HL-60 (cell line): ENCODE measurements at places on chromosomes 1 and 21.

DNA sequence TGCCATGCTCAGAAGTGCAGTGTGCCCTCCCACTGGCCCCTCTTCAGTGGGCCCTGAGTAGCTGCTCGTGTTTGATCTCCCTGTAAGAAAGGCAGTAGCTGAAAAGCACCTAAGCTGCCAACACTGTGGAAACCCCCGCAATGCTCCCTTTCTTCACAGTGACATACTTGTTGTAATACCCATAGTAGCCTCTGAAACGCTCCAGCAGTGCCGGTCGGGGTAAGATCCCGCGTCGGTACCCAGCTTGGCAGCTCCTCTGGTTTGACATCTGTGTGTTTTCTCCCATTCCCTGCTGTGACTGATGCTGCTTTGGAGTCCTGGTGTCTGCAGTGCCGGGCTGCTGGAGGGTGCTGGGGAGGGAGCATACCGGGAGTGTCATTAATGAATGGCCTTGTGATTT, 3.6 kb downstream of the CHAF1B start:
- no peak for DNase-seq

DNA sequence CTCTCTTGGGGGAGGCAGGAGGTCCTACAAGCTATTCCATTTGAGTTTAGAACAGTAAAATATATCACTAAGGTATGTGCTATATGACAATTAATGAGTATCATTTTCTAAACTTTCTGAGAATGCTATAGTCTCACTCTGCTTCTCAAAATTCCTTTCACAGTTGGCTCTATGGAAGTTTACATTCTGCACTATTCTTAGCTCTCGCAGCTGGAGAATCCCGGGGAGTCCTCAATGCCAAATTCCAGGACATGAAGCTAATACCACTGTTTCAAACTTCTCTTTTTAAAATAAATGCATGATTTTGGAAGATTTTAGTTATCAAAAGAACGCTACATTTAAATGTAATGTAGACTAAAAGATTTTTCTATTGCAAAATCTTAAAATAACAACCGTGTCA, 22.4 kb upstream of the PALMD start:
- no peak for DNase-seq

GRCh38 chr1:33297911-33298622, 22.8 kb downstream of the A3GALT2 start:
- no peak for DNase-seq

DNA sequence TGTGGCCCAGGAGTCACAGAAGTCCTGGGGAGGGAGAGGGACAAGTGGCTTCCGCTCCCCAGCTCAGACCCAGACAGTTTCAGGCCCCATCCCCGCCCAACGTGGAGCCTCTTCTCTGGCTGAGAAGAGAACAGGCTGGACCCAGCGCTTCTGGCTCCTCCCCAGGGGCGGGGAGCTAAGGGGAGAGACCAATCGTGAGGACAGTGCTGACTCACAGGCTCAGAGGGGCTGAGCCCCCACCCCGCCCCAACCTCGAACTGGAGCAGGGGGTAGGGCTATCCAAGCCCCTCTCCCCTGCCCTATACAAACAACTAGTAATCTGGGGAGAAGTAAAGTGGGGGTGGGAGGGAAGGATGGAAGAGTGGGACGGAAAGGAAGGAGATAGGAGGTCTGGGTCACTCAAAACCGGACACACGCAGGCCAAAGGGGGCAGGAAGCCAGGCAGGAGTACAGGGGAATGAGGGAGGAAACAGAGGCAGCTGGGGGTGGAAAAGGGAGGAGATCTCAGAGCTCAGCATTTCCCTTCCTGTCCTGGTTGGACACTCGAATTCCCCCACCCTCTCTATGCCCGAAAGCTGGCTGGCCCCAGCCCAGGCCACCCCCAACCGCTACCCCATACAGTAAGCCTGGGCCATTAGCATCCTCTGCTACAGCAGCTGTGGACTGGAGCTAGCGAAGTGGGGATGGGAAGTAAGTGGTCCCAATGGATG, at the start of gene SHC1:
SHC1 (minus strand) TSS at position 117 of the 710 bp plus-strand sequence. CDS start 221 bp downstream, outside the sequence.
- DNase-seq, result no peak

DNA sequence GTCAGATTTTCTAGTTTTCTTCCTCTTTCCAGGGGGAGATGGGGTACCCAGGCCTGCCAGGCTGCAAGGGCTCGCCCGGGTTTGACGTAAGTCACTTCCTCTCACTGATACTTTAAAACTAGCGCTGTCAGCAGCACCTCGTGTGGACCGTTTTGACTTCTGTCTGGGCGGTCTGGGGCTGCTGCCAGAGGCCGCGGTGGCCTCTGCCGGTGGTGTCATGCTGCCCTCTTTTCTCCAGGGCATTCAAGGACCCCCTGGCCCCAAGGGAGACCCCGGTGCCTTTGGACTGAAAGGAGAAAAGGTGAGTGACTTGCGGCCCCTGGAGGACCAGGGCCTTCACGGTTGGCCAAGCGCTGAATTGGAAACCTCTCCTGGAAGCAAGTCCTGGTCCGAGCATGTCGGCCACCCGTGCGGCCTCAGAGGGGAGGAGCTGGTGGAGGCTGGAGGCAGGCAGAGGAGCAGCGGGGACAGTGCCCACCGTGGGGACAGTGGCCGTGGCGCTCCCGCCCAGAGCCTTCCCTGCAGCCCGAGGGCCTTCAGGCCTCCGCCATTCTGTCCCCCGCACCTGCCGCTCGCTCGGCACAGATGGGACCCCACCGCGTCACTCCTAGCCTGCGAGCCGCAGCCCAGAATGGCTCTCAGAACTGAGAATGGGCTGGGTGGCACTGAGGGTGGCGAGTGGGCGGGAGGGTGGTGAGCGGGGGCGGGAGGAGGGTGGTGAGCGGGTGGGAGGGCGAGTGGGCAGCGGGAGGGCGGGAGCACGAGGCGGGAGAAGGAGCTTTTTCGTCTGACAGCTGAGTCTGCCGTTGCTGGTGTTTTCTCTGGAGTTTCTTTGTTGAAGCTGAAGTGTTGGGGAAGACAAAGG, 9.4 kb downstream of the COL6A1 start:
- DNase-seq, result no peak

- DNase-seq, result no peak
Observed at GRCh38 chr1:160365325-160365724, 1.5 kb upstream of the NHLH1 start.
